Ovary (tissue), 10 donors: ENCODE measurements at places on chromosomes 7 and 10. TPM values are rescaled to one million over a fixed set of nuclear protein-coding genes. Genes with fewer than 3 reads are reported as not detected.

DNA sequence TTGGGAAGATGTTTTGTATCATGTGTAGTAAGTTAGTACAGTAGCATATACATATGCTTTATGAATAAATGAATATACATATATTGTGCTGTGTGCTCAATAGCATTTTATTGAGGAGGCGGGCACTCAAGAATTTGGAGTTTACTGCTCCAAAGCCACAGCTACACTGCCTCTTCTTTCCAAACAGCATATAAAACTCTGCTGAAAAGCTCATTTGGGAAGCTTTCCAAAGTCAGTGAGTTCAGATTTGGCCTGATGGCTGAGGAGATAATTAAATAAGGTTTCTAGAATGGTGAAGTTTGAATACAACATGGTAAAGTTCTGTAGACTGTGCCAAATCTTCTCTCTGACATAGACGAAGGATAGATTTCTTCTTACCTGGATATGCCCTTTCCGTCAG lies 29.8 kb downstream of the CDK1 start:
- DNase-seq: no peak

DNA sequence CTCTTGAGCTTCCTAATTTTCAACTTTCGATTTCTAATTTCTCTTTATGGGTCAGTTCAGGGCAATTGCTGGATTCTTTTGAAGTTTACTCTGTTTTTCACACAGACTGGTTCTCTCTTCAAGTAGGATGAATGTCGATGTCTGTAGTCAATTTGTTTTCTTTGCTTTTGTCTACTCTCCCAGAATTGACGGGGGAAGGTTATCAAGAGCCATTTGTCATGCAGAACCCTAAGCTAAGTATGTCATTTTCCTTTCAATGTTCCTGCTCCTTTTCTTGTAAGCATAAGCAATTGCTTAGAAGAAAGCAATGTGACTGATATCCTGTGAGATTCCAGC lies 53.7 kb downstream of the SLC39A12 start:
- DNase-seq: no peak

DNA sequence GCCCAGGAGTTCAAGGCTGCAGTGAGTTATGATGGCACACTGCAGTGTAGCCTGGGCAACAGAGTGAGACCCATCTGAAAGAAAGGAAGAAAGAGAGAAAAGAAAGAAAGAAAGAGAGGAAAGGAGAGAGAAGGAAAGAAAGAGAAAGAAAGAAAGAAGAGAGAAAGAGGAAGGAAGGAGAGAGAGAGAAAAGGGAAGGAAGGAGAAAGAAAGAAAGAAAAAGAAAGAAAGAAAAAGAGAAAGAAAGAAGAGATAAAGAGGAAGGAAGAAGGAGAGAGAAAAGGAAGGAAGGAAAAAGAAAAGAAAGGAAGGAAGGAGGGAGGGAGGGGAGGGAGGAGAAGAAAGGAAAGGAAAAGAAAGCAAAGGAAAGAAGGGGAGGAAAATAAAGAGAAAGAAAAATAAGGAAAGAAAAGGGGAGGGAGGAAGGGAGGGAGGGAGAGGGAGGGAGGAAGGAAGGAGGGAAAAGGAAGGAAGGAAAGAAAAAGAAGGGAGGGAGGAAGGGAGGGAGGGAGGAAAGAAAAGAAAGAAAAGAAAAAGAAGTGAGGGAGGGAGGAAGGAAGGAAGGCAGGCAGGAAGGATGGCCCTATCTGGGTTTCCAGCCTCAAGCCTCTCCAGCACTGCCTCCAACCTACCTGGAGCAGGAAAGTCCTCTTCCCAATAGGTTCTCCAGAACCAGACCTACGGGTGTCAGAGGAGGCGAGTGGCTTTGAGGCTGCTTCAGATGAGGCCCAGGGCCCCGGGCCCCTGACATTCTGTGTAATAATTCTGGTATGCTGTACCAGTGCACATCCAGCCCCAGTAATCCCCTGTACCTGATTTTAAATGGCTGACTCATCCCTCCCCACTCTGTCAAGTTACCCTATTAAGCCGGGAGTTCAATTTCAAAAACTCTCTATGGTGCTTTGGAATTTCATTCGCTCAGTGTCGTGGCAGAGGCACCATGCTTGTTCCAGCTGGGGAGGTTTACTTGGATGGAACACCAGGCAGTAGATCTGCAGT lies 6.8 kb upstream of the PARD3 start:
- DNase-seq: no peak

Gene DKK1
- 1.1 TPM for total RNA-seq
